ENCODE measurements at places on chromosomes 2 and 18.

DNA sequence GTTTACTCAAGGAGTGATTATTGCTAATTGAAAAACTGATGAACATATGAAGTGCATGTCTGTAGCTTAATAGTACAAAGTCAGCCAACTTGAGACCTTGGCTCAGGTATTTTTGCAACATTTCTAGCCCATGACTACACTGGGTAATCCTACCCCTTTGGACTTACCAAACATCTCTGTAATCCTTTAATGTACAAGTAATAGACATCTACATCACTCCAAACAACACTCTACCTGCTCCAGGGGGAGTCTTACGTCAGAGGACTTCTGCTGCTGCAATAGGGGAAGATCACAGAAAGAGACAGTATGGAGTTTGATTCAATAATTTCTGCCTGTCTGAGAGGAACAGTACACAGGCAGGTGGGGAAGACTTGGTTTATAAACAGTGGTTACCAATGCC lies 54.0 kb downstream of the IWS1 start:
- DNase-seq: no peak

GRCh38 chr2:38164881-38165280 lies 88.9 kb upstream of the CYP1B1 start:
- DNase-seq: no peak

DNA sequence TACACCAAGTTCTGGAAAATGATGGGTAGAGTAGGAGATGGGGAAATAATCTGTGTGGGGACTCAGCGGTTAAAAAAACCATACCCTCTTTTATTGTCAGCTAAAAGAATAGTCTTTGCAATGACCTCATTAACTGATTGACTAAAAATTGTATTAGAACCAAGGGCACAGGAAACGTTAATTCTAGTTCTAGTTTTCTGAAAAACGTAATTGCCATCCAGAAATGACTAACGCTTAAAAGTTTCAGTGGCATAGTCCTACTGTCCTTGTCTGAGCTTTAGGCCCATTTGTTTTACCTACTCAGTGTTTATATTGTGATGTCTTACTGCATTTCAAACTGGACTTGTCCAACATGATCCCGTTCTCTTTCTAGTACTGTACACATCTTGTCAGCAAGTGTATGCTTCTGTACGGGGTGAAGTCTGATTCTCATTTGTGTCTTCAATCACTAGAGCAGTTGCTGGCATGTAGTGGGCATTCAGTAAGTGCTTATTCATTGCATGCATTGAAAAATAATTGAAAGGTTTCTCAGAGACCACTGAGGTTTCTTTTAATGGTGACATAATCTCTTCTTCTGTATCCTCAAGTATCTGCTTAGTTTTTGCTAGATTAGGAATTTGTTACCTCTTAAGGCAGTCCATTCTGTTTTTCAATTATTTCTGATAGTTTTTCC lies 81.5 kb downstream of the ZNF407 start:
- no peak for DNase-seq

DNA sequence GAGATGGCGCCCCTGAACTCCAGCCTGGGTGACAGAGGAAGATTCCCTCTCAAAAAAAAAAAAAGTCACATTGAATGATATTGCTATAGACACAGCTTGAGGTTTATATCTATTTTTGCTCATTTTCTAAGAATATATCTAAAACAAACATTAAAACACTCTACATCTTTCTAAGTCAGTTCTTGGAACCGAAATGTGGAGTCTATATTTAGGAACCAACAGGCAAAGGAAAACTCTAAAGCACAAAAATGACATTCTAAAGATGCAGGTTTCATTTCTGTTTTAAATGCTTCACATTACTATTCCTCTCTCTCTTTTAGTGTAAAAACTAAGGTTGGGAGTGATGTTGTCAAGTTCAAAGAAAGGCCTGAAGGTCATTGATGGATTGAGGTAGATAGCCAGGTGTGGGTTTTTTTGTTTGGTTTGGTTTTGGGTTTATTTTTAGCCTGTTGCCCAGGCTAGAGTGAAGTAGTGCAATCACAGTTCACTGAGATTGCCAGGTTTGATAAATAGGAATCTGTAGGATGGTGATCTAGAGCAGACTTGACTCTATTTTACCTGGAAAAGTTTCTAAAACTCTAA lies 194.0 kb upstream of the RBBP8 start:
- no peak for DNase-seq

DNA sequence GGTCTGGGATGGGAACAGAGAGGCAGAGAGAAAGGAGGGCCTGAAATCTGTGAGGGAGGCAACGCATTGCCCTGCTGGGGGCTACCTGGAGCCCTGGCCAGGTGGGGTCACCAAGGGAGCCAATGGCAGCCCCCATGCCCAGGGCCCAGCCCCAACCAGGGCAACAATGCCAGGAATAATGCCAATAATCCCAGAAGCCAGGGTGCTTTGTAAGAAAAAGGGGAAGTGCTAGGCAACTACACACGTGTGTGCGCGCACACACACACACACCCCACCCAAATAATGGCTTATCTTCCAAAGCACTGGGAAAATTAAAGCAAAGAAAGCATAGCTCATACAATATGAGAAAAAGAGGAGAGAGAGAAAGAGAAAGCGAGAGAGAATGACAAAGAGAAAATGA lies 7.0 kb upstream of the CLEC4F start:
- no peak for DNase-seq

- no peak for DNase-seq
Observed at GRCh38 chr2:215290980-215291599, 20.8 kb upstream of the ATIC start.

GRCh38 chr18:37321582-37322491 lies 243.8 kb downstream of the CELF4 start:
- no peak for DNase-seq

GRCh38 chr2:58081000-58081399 lies 34.4 kb downstream of the VRK2 start:
- DNase-seq: no peak

GRCh38 chr2:119760237-119760955 lies 674 bp downstream of the PTPN4 start:
- DNase-seq: peak; percentile 38

DNA sequence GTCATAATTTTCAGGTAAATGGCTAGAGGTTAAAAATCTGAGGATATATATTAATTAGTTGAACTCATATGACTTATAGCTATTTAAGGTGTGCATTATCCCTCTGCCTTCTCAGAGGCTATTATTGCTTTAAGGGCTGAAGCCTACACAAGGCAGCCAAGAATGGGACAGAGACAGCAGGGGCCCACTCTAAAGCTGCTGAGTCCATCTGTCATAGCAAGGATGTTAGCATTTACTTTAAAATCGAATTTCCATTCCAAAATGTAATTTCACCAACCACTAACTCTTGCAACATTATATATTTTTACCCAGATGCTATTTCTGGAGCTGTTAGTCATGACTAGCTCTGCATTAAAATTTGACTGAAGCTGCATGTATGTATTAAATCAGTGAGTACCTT lies 236.3 kb upstream of the FSIP2 start:
- no peak for DNase-seq

GRCh38 chr2:119523952-119524694 lies at the start of gene SCTR:
Gene SCTR, minus strand, starts transcription at chr2:119524483. Its CDS starts 257 bp downstream, at chr2:119524226.
- peak; percentile 4 for DNase-seq

- DNase-seq: no peak
Observed at GRCh38 chr18:45493830-45494229, 121.4 kb upstream of the SLC14A2 start.

GRCh38 chr2:776038-776437 lies 98.8 kb upstream of the TMEM18 start:
- DNase-seq: no peak

DNA sequence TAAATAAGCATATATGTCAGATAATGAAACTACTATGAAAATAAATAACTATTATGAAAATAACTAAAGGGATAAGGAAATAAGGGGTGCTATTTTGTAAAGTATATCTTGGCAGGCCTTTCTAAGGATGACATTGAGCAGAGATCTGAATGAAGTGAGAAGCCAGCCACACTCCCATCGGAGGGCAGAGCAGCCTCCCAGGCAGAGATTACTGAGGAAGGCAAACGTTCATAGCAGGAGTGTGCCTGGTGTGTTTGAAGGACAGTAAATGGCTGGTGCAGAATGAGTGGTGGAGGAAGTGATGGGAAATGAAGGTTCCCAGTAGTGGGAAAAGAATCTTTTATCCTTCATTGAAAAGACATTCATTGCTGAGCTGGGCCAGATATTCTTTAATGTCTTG lies 62.5 kb downstream of the SPHKAP start:
- DNase-seq: no peak

DNA sequence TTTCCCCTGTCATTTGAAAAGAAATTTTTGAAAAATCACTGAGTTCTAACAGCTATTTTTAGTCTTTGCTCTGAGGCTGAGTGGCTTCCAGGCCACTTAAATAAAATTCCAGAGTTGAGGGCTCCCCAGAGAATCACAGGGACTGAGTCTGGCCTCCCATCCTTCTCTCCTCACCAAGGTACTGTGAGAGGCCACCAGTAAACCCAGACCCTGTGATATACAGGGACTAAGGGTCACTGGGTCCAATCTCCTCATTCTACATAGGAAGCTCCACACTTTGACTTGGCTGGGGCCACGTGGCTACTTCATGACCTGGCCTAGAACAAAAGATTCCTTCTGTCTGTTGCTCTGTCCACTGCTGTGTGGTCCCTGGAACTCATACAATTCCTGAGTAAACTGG lies 123.2 kb upstream of the CDCA7 start:
- DNase-seq: no peak

DNA sequence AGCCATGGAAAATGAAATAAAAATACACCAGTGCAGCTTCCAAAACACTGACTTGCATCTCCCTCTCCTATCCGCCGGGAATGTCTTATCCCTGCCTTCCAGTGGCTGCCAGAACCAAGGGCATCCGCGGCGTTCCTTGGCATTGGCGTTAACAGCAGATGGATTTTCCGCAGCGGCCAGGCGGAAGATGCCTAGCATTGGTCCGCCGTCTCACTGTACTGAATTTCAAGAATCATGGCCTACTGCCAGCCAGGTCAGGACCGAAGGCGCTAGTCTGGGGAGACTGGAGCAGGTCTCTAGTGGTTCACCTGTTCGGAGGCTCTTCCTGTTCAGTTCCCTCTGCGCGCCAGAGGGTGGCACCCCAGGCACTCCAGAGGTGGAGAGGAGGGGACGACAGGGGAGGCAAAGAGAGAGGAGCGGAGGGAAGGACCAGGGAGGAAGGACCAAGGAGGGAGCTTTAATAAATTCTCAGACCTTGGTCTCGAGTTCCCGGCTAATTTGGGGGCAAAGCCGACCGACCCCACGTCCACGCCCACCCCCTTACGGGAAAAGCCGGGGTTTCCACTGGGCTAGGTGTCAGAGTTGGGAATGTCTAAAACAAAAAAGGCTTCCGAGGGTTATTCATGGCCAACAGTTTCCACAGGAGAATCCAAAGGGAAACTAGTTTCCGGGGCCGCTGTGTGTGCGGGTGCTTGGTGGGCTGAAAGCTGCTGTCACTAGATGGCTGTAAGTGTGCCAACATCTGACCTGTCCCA lies 3.7 kb upstream of the BCL2L11 start:
- peak; percentile 73 for DNase-seq

Data from stimulated activated CD4-positive, alpha-beta T cell treated with anti-CD3 and anti-CD28 coated beads, Interleukin-2, amount 100 ng/mL, for 24 hours (primary cell).